ENCODE measurements at places on chromosomes 1 and 21. TPM values are rescaled to one million over a fixed set of nuclear protein-coding genes. Genes with fewer than 3 reads are reported as not detected.
A peak's percentile ranks its signal among the peaks of the same experiment; 100 is the strongest.

- DNase-seq, result no peak
These were observed 80.0 kb downstream of the VCAM1 start for GRCh38 chr1:100799548-100799947.

GRCh38 chr1:229093238-229093540 lies 177.7 kb upstream of the RAB4A start:
- DNase-seq, result no peak

- peak; percentile 61 for DNase-seq
These were observed 29.4 kb downstream of the MRPL37 start for GRCh38 chr1:54229281-54229891.

The OR2L13 gene
- not detected for total RNA-seq

The C1QB gene
- not detected for total RNA-seq
